ENCODE measurements at places on chromosomes 5 and 9.

DNA sequence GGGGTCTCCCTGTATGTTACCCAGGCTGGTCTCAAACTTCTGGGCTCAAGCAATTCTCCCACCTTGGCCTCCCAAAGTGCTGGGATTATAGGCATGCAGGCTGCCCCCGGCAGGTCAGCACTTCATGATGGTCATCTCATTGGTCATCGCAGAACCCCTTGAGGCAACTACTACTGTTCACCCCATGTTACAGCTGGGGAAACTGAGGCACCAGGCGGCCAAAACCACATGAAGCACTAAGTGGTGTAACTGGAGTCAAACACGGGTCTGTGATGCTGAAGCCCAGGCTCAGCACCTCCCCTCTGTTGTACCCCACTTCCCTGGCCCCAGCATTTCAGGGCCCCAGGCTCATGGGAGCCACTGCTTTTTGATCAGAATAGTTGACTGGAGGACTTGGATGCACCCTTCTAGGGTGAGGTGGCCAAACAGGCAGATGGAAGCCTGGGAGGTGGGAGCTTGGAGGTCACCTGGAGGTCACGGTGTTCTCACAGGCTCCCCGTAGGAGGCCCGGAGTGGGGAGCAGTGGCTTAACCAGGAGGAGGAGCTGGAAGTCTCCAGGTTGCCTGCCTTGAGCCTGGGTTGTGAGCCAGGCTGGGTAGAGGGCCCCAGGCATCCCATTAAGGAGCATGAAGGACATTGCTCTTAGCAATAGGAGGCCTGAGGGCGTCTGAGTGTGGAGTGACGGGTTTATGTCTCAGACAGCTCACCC is 57.3 kb upstream of the RPL26L1 start:
- DNase-seq: no peak

DNA sequence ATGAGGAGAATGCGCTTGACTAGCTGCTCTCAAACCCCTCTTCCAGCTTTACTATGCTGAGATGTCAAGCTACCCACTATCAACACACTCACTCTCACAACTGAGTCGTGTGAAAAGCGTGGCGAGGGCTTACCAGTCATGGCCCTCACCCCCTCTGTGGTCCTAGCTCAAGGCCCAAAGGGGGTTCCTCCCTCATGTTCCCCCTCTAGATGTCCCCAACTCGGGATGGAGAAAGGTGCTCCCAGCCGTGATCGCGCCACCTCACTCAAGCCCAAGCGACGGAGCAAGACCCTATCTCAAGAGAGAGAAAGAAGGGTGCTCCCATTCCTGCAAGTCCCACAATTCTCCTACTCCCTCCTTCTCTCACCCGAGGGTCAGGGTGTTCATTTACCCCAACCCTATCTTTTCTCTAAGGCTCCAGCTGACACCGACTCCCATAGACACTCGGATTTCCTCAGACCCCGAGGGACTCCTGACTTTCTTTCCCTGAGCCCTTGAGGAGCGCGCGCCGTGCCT is 559 bp downstream of the SLC38A9 start:
- no peak for DNase-seq

- DNase-seq: no peak
Observed at GRCh38 chr5:96257904-96258303, 175.1 kb downstream of the PCSK1 start.

- DNase-seq: no peak
Observed at GRCh38 chr9:126070058-126070655, 256.5 kb upstream of the MVB12B start.

DNA sequence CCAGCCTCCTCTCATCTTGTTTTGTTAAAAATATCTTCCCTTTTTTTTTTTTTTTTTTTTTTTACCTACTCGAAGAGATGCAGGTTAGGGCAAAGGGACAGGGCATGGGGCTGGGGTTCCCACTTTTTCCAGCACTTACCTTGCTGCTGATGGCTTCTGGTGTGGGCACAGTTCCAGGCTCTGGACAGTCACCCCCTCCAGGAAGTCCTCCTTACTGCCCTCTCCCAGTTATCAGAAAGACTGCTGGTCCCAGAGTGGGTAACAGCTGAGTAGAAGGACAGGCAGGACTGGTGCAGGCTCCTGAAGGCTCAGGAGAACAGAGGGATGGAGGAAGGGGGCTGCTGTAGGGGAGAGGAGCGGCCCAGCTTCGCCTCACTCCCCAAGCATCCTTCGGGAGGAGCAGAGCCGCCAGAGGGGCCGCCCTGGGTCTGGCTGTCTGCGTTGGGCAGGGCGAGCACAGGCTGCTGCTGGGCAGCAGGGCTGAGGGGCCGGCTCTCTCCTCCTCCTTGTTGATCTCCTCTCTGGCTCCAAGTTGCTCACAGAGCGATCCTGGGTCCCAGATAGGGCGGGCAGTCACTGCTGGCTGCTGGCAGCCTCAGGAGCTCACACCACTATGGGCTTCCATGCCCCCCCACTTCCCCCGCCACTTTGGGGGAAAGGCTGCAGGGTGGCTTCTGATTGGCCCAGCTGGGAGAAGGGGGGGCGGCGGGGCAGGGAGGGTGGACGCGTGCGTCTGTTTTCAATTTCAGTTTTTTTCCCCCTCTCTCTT is at the start of gene PDGFRB:
TSS of gene PDGFRB (minus strand) at position 588 of the 769 bp plus-strand sequence. CDS start 18,798 bp downstream, outside the sequence.
- peak; percentile 20 for DNase-seq

DNA sequence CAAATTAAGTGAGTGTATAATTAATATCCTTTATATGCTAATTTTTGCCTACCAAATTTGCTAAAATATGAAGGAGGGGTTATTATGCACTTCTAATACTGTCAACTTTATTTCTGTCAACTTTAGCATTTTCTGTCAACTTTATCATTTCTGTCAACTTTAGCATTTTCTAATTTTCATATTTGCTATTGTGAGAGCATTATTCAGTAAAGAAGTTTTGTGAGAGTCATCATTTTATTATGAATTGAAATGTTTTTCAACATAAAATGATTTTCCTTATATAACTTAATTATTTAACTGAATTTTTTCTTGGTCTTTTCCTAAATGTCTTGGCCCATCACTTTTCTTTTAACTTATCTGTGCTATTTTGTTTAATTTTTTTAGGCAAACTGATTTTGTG is 58.2 kb downstream of the FBXO4 start:
- no peak for DNase-seq

- DNase-seq: no peak
Observed at GRCh38 chr9:120927269-120928014, 846 bp upstream of the TRAF1 start.

- DNase-seq: no peak
Observed at GRCh38 chr5:168262042-168262743, 29.3 kb upstream of the WWC1 start.

GRCh38 chr9:89466451-89467277 is 31.2 kb downstream of the SEMA4D start:
- DNase-seq: no peak

- DNase-seq: no peak
Observed at GRCh38 chr9:972501-973294, 3.8 kb upstream of the DMRT3 start.

DNA sequence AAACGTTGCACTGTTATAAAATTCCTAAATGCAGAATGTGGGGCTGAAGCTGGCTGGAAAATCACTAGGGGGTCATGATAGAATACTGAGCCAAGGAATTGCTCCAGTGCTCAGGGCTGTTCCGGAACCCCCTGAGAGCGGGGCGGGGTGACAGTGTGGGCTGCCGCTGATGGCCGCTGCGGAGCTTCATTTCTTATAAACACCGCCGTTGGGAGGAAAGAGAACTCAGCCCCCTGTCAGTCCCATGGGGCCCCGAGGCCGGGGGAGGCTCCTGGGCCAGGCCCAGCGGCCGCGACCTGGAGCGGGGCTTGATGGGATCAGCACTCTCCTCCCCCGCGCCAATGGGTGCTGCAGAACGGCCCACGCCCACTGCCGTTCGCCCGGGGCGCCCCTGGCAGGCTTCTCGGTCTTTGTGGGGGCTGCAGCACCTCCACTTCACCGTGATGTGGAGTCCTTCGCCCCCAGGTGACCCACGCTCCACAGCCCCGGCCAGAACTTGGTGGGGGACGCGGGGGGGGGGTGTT is 5.2 kb upstream of the IRF1 start:
- DNase-seq: no peak

DNA sequence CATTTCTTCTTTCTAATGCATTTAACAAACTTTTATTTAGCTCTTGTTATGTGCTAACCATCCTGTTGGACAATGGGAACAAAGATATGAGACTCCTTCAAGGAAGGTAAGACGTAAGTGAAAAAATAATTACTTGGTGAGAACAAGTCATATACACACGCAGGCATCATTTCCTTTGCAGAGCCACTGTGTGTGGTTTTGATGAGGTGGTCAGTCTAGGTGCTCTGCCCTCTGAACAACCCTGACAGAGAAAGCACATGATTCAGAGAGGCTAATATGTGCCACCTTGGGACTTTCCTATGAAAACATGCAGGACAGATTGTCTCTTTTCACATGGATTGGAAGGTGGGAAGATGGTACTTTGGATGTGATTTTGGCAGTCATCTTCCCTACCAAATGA is 1162.5 kb upstream of the DMAC1 start:
- no peak for DNase-seq

DNA sequence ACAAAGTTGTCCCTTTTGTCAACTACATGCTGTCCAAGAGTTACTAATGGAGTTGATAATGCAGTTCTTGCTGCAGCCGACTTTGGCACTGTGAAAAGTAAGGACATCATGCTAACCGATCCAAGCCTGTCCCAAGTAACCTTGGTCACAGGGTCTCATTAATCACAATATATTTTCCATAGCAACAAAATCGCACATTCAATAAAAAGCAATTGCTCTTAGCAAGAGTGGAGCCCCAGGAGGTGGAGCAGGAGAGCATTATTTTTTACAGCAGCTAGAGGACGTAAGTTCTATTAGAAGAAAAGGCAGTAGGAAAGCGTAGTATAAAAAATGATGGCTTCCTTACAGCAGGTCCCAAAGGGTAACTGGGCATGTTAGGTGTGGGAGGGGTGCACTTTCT is 570.3 kb downstream of the EBF1 start:
- DNase-seq: no peak

DNA sequence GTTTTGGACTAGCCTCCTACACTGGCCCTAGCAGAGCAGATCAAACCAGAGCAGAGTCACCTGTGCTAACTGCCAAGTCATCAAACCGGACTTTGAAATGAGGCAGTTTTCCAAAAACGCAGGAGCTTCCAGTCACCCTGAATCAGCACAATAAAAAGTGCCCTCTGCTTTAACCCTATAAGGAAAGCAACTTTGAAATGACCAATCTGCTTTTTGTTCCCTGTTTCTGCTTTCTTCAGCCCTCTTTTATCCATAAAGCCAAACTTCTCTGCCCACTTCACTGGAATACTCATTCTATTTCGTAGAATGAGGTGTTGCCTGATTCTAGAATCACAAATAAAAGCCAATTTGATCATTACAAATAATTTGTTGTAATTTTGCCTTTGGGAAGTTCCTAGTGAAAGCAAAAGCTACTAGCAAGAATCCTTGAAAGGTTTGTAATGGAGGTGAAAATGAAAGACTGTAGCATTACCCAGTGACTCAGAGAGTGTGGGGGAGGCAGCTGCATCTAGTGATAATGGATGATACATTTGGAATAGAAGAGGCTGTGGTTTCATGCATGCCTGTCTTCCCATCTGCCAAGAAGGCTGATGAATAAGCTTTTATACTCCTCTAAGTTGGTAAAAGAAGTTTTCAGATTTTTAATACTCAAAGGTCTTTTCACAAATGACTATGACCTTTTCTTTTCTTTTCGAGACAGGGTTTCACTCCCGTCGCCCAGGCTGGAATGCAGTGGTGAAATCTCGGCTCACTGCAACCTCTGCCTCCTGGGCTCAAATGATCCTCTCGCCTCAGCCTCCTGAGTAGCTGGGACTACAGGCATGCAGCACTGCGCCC is 14.9 kb downstream of the SPAAR start:
- no peak for DNase-seq

GRCh38 chr9:112856843-112857242 is 33.8 kb downstream of the SLC46A2 start:
- DNase-seq: no peak

DNA sequence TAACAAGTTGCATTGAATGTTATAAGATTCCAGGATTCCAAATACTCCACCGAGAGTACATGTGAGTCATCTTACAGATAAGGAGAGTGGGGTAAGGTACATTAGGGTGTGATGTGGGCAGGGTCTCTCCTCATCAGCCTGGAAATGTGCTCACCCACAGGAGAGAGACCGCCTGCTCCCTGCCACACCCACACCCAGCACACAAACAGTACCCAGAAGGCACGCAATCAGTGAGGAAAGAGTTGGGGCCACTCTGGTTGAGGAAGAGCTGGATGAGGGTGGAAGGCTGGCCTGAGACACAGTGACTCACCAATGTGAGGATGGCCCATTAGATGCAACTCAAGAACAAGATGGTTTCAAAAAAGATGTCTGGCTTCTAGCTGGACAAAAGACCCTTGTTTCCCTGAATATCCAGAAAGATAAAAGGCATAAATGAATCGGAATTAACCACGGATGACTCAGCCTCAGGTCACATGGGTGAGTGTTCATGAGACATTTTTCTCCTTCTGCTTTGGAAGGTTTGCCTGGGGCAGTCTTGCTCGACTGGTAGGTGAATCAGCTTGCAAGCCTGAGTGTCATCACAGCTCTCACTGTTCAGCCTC is 51.1 kb upstream of the LHFPL2 start:
- no peak for DNase-seq

- DNase-seq: no peak
Observed at GRCh38 chr5:115262011-115262320, 711 bp downstream of the PGGT1B start.

DNA sequence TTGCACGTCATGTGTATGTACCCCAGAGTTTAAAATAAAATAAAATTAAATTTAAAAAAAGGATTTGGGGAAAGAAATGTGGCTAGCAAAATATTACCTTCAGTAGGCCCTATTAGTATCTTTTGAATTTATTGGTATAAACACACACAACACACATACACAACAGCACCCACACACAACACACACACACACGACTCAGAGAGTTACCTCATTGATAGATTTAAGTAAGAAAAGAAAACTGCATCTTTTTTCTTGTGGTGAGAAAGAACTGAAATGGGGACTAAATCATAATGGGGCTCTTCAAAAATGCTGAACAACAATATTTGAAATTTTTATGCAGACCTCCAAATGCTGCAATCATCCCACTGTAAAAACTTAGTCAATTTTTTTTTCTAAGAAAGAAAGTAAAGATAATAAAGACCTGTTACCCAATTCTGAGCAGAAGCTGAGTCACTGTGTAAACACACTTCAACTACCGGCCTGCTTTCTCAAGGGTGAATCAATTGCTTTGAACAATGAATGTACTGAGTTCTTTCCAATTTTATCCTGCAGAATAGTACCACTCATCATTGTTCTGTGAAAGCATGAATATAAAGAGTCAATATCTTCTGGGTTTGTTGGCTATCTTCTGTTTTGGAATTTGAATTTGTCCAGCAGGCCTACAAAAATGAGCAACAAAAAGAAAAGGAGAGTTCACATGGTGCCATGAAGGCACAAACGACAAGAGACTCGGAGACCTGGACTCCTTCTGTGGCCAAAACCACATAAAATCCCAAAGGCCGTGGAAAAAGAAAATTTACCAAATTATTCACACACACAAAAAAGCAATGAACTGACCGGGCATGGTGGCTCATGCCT is 57.9 kb upstream of the CCNG1 start:
- DNase-seq: no peak

- peak; percentile 28 for DNase-seq
Observed at GRCh38 chr5:119368238-119368630, 12.4 kb downstream of the TNFAIP8 start.

GRCh38 chr9:99778308-99778707 is 43.4 kb upstream of the NR4A3 start:
- DNase-seq: no peak
